ENCODE measurements at places on chromosomes 7 and 10. TPM values are rescaled to one million over a fixed set of nuclear protein-coding genes. Genes with fewer than 3 reads are reported as not detected.

Gene RNF32
- 0.99 TPM for total RNA-seq

Gene LHFPL3
- total RNA-seq = not detected

Gene CD36
- 1.7 TPM for total RNA-seq

Gene GPR141
- total RNA-seq = not detected

Gene IGF2BP3
- total RNA-seq = not detected

Gene GIMAP7
- 50.7 TPM for total RNA-seq

Gene ACTL6B
- total RNA-seq = not detected

Gene EPO
- not detected for total RNA-seq

Gene EMX2
- not detected for total RNA-seq

Gene RET
- total RNA-seq = not detected

Gene RPEL1
- total RNA-seq = not detected

Gene C7orf33
- not detected for total RNA-seq

Gene GRK5
- total RNA-seq = 20.8 TPM

Gene CPA4
- total RNA-seq = not detected

Gene PLPP4
- total RNA-seq = not detected

Gene TAS2R16
- total RNA-seq = not detected

Gene LMOD2
- not detected for total RNA-seq

Gene LIPK
- total RNA-seq = not detected

Gene FKBP6
- total RNA-seq = not detected

Gene ADAM12
- total RNA-seq = 1.2 TPM

Gene GPR146
- 13.7 TPM for total RNA-seq

Gene NRP1
- total RNA-seq = not detected

Gene TET1
- 1.5 TPM for total RNA-seq
